HT-29 (cell line): ENCODE measurements at places on chromosomes 2 and 18.

DNA sequence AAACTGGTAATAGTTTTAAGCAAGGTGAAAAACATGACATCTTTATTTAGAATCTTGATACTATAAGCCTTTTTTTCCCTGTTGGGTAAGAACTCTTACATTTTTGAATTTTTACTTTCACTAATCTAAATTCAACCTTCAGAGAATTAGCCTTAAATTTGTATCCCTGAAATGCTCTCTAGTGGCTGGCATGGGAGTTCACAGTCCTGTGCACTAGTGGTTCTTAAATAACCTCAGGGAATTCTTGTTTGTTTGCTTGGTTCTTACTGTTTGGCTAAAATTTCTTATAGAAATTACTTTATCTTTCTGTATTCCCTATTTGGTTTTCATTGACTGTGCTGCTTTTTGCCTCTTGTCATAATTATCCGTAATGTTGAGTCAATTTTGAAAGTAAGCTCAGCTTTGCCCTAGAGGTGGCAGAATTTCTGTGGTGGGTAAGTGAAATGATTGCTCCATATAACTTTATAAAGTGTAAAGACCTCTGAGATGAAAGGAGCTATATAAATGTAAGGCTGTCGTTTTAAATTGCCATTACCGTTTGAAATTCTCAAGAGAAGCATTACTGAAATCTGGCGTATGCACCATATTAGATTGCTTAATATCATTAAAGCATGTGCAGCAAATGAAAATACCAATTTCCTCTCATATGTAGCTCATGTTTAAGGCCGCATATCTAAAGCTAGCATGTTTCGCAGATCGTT is 391.3 kb upstream of the FIGN start:
- no peak for DNase-seq

GRCh38 chr2:192099742-192100141 is 95.0 kb downstream of the TMEFF2 start:
- no peak for DNase-seq

GRCh38 chr2:167940346-167940725 is 307.1 kb downstream of the STK39 start:
- no peak for DNase-seq

- DNase-seq = no peak
Observed at GRCh38 chr2:217958884-217959225, 43.9 kb downstream of the TNS1 start.

- DNase-seq = no peak
Observed at GRCh38 chr2:58853420-58853819, 612.3 kb upstream of the FANCL start.
